Fibroblast of lung (primary cell): ENCODE measurements at places on chromosomes 7 and 10.

DNA sequence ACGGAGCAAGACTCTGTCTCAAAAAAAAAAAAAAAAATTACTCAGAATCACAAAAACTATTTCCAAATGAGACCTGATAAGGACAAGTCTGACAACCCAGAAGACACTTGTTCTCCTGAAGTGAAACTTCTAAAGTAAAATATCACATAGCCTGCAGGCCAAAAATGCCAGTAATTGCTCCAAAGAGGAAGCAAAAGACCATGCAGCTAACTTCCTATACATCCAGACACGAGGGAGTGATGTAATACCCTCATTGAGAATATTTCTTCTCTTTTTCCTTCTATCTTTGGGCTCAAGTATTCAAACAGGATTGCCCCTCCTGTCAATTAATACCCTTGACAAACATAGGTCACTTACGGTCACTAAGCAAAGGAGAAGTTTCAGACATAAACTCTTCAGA, 31.2 kb downstream of the ARMH3 start:
- DNase-seq, result no peak

- DNase-seq, result no peak
These were observed 39.2 kb upstream of the TES start for GRCh38 chr7:116171094-116171493.

DNA sequence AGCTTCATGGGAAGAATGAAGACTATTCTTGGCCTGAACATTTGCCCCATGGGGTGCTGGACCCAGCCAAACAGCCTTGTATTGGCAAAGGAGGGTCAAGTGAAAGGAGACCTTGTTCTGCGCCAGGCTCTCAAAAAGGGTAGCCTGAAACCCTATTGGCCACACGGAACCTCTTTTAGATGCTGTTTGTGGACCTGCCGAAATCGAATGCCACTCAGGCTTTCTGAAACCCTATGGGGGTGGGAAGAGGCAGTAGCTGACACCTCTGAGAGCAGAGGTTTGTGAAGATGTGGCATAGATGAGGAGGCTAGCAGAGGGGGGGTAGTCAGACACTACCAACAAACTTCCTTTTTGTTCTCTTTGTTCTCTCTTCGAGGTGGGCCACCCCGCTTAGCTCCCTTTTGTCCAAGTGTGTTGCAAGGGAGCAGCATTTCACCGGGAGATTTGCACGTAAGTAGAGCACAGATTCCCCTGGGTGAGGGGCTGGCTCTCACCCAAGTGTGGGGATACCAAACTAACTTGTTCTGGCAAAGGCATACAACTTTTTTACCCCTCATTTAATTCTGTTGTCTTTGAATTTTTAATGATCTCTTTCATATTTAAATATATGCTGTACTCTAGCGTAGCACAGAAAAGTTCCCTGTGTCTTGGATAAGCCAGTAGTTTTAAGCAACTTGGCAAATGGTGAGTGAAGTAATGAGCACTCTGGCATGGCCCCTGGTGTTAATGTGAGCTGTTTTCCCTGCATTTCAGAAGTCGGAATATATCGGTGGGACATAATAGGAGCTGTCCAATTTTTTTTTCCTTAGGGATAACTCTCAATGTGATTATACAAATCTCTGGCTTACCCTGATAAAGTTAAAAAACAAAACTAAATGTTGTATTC, 107.7 kb downstream of the SEPTIN7 start:
- no peak for DNase-seq

- peak; percentile 19 for DNase-seq
These were observed 22.2 kb downstream of the LANCL2 start for GRCh38 chr7:55387062-55387965.

DNA sequence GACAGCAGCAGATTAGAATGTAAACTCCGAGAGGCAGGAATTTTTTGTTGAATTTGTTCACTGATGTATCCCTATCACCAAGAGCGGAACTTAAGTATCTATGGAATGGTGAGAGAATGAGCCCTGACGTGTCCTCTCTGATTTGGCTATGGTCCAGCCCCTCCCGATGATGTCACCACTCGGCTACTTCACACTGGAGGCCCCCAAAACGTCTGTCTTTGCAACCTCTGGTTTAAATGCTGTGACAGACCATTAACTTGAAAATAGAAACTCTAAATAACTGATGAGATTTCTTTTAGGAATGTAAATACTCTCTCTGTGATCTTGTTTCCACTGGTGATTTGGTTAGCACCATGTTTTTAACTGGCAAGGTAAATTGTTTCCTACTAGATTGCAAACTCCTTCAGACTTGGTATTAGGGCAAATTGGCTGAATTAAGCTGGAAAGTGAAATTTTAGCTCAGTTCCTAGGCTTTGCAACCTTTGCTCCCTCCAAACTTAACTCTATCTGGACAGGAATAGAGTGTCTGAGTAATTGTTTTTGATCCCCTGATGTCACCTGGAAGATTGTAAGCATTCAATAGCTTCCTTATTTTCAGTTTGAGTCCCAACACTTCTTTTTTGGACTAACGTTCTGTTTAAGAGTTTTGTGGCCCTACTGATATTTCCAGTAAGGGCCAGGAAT, 19.1 kb downstream of the SLC16A12 start:
- peak; percentile 95 for DNase-seq

GRCh38 chr10:75207857-75208144, 2.8 kb upstream of the VDAC2 start:
- DNase-seq, result no peak

DNA sequence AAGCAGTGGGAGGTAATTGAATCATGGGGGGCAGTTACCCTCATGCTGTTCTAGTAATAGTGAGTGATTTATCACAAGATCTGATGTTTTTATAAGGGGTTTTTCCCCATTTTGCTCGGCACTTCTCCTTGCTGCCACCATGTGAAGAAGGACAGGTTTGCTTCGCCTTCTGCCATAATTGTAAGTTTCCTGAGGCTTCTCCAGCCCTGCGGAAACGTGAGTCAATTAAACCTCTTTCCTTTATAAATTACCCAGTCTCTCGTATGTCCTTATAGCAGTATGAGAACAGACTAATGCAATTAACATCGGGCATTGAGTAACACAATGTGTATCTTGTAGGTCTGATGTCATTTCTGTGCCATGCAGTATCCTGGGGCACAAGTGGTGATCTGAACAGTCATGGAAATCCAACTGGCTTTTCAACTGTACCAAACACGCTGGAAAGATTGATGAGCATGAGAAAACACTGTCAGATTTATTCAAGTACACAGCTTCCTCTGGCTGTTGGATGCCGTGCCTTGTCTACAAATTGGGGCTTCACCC, 208.6 kb upstream of the KIAA1217 start:
- no peak for DNase-seq

GRCh38 chr7:25348104-25348503, 119.8 kb upstream of the NPVF start:
- no peak for DNase-seq

DNA sequence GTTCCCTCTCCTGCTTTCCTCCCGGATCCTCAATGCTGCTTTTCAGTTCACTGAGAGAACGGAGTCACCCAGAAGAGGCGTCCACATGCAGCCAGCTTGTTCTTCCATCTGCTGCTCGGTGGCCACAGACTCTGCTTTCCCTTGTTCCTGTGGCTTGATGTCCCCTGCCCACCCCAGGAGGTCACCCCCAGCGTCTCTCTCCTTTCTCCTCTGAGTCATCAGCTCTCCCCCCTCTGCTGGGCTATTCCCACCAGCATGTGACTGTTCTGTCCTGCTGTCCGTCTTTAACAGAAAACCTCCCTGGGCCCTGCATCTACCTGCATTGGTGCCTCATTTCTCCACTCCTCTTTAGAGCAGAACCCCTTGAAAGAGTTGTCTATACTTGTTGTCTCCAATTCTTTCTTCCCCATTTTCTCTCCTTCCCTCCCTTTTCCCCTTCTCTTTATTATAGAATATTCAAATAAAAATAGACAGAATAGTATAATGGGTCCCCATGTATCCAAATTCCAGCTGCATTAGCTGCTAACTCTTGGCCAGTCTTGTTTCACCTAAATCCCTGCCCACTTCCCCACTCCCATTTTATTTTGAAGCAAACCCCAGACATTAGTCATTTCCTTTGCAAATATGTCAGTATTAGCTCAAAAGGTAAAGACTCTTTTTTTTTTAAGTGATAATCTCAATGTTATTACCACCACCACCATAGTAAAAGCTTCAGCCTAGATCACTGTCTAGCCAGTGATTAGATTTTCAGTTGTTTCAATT, 4.1 kb downstream of the ZNF282 start:
- no peak for DNase-seq

- no peak for DNase-seq
These were observed 13.1 kb downstream of the JAKMIP3 start for GRCh38 chr10:132078746-132079345.

DNA sequence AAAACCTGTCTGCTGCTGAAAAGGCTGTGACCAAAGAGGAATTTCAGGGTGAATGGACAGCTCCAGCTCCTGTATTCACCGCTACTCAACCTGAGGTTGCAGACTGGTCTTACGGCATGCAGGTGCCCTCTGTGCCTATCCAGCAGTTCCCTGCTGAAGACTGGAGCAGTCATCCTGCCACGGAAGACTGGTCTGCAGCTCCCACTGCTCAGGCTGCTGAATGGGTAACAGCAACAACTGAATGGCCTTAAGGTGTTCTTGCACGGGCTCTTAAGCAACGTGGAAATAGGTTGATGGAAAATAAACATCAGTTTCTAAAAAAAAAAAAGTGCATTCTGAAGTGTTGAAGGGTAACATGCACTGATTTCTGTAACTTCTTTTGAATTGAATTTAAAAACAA, 82.3 kb downstream of the DAGLB start:
- DNase-seq, result no peak

- no peak for DNase-seq
These were observed 1.1 kb upstream of the ZNF503 start for GRCh38 chr10:75402486-75403143.

DNA sequence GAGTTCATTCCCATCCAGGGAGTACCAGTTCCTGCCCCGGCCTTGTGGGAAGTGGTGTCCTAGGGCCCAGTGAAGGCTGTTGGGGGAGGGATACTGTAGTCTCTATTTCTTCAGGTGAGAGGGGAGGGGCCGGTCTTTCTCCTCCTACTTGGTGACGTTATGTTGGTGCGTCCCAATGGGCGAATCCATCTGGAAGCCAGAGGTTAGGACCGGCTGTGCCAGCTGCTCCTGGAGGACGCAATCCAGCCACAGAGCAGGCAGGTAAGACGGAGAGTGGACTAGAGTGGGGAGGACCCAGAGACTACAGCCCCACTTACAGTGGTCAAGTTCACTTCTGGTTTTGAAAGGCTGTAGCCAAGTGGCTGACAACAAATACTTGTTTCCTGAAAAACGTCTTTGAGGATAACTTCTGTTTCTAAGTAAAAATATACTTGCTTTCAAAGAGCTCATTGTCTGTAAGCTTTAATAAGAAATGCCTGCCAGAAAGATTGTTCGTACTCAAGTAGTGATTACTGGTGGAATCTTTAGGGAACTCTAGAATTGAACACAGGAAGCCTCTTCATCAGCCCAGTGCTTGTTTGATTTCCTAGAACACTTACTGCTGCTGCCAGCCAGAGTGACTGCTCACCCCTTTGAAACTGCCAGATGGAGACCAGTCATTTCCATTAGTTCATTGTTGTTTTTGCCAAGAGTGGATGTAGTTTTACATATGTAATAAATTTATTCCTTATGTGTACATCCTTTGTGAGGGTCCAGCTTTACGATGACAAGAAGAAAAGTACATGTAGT, 25.4 kb downstream of the RBM33 start:
- peak; percentile 47 for DNase-seq

- DNase-seq, result no peak
These were observed 515.7 kb downstream of the RPS24 start for GRCh38 chr10:78549140-78549935.

DNA sequence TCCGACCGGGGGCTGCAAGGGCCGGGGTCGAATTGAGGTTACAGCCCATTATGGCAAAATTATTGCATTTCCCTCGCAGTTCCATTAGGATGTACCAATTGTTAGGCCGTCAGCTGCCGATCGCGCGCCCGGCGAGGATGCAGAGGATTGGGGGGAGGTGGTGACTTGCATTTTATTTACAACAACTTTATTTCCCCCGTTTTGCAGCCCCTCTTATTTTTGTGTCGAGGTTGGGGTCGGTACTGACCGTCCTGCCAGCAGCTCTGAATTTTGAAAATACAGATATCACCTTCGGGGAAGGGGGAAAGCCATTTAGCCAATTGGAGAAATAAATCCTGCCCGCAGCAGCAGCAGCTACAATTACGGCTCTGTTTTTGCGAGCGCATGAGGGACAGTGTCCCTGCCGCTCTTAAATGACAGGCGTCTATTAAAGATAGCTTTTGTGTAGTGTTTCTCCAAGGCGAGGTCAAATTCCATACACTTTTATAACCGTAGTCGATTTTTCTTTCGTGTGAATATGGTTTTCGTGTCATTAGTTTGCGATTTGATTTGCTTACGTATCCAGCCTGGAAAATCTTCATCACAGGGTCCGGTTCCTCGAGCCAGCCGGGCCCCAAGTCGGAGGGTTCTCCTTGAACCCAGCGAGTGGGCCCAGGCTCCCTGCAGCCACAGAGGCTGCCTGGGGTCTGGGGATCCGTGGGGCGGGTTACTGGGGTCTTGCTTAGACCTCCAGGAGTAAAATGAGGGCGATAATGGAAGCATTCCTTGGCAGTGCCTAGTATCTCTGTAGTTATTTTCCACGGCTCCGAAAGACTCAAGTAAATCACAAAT, 684 bp upstream of the HOXA5 start:
- DNase-seq, result no peak

DNA sequence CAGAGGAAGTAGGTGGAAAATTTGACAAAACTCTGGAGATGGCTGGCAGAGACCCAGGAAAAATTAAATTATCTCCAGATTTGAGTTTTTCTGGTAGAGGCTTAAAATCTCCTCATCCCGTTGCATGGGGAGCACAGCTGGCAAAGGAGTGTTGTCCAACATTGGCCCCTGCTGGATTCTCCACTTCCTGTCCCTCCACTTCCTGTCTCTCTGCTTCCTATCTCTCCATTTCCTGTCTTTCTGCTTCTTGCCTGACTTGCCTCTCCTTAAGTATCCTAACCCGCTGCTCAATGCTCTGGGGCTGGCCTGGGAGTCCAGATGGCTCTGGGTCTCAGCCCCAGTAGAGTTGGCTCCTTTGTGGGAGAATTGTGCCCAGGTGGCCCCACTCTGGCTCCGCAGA, 65.8 kb upstream of the EMX2 start:
- DNase-seq, result no peak

GRCh38 chr10:72615970-72616369, 9.9 kb downstream of the MICU1 start:
- no peak for DNase-seq

DNA sequence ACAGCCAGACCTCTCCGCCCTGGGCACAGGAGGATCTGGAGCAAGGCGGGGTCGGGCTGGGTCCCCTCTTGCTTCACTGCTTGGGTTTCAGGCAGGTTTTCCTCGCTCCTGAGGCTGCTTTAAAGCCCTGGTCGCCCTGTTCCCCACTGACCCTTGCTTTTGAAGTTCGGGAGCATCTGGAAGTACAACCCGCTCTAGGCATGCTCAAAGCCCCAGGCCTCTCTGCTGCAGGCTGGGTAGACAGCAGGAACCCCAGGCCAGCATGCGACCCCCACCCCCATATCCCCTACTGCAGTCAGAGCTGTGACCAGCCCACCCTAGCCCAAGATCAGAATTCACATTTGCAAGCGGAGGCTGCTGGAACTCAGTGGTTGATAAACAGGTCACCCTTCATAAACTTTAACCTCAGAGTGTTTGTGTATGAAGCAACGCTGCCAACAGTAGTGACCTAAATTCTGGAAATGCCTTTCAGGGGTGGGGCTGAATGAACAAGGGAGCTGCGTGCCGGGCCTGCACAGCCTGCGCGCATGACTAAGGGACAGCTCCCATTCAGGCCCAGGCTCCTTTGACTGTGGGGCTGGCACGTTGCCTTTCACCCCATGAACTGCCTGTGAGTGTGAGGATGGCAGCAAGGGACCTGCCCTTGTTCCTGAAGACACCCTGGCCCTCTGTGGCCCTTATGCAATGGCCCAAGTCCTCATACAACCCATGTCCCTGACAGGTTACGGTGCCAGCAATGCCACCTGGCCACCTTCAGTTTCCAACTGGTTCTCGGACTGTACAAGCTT, 52.5 kb downstream of the PROSER2 start:
- peak; percentile 89 for DNase-seq
